ENCODE measurements at places on chromosomes 7 and 10.

DNA sequence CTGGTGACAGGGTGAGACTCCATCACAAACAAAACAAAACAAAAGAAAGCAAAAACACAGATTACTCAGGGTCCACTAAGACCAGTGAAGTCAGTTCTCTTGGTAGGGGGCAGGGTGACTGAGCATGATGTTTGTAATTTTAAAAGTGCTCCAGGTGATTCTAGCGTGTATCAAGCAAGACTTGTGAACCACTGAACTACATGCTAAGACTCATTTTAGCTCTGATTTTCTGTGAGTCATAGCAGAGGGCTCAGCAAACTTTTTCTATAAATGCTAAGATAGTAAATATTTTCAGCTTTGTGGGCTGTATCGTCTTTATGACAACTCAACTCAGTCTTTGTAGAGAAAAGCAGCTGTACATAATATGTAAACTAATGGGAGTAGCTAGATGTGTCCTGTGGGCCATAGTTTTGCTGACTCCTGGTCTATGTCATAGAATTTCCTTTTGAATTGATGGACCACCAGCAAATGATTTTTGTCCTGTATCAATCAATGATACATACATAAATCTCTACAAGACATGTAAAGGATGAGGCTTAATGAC lies 141.3 kb downstream of the CFTR start:
- no peak for DNase-seq

DNA sequence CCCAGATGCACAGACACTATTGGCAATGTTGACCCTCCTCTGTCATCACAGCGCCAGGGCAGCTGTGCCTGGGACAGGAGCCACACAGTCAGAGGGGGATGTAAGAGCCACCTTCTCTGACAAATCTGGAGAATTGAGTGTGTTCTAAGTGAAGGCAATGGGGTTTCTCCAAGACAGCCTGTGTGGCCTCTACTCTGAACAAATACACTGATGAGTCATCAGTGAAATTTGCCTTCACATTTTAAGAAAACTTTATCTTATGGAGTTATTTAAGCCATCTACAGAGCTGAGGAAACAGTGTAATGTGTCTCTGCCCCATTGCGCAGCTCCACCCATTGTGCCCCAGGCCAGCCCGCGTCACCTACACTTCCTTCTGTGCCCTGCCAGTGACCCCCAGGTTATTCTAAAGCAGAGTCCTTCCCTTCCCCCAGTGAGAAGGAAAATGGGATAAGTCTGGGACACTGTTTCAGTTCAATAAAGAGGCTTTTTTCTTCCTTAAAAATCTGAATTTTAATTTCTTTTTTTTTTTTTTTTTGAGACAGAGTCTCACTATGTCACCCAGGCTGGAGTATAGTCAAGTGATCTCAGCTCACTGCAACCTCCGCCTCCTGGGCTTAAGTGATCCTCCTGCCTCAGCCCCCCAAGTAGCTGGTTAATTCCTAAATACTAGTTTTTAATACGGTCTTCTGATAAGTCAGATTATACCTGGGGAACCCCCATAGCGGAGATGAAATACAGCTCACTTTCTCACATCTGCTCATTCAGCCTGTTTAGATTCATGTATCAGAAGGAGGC lies 21.8 kb downstream of the AKR1E2 start:
- no peak for DNase-seq

- DNase-seq: no peak
Observed at GRCh38 chr7:18965657-18966056, 151.8 kb downstream of the TWIST1 start.

GRCh38 chr7:154484406-154484805 lies 432.2 kb downstream of the DPP6 start:
- DNase-seq: no peak

DNA sequence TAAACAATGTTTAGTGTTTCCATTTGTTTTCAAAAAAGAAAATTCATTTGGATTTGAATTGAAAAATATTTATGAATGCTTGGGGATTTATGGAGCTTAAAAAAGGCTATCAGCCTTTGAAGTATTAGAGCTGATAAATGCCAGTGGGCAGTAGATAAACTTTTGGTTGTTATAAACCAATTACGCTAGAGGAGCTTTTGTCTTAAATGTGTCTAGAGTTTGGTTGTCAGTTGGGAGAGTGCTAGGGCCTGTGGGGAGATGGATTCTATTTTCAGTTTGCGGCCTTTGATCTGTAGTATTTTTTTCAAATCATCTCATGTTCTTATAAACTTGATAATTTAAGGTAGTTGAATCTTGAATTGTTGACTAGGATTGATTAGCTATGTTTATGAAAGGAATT lies 104.0 kb downstream of the SND1 start:
- no peak for DNase-seq

- DNase-seq: no peak
Observed at GRCh38 chr10:92778091-92778490, 70.2 kb upstream of the EXOC6 start.

- no peak for DNase-seq
Observed at GRCh38 chr7:79461660-79462059, 8.2 kb upstream of the MAGI2 start.

DNA sequence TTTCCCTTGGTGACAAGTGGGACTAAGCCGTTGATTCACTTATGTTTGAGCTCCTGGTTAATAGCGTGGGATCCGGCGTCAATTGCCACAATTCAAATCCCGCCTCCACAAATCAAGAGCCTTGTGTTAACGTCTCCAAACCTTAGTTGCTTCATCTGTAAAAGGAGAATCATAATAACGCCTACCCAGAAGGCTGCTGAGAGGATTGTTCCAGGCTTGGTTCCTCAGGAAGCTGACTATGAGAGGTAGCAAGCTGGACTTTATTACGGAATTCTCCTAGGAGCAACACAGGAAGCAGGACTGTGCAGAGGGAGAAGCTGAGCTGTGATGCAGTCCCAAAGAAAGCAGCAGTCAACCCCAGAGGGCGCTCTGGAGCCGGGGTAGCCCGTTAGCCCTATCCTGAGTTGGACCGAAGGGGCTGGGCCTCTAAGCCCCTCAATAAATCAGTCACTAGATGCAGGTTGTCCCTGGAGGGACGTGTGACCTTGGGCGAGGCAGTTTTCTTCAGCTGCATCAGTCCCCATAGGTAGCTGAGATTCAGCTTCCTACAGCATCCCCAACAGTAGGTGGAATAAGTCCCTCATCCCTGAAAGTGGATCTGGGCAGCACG lies 6.9 kb upstream of the BAG3 start:
- no peak for DNase-seq

GRCh38 chr7:41881331-41882130 lies 178.6 kb upstream of the INHBA start:
- peak; percentile 98 for DNase-seq

GRCh38 chr10:46308666-46309450 lies 22.1 kb downstream of the ANTXRL start:
- DNase-seq: no peak

DNA sequence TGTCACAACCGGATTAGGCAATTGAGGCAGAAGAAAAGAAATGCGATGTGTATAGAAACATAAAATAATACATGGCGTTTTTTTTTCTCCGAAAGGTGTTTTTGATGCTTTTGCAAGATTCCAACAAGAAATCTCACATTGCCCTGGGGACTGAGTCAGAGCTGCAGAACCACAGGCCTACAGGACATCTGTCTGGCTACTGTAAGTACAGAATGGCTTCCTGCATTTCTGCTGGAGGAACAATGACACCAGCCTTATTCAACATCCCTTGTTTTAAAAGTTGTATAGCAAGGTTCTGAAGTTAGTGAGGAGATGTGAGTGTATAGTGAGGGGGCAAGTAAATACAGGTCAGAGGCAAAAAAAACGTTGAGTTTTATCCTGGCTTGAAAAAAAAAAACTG lies 256.4 kb downstream of the ABCA13 start:
- DNase-seq: no peak

DNA sequence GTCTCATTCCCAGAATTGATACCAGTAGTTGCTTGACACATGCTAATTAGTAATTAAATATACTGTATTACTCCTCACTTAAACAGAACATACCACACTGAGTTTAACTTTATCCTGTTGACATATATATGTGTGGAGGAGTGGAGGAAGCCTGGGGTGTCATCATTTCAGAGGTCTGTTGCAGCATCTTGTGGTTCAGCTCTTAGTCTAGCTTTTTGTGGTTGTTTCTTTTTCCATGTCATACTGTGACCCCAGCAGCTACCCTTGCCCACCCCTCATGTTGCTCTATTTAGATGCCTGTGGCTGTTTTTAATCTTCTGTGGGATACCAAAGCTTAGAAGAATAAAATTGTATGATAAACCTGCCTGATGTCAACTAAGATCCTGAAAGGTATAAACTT lies 875.4 kb downstream of the LRMDA start:
- peak; percentile 60 for DNase-seq

- DNase-seq: peak; percentile 0
Observed at GRCh38 chr10:71372882-71373495, 23.7 kb upstream of the CDH23 start.

- no peak for DNase-seq
Observed at GRCh38 chr7:92609921-92610518, 19.8 kb upstream of the FAM133B start.

- peak; percentile 78 for DNase-seq
Observed at GRCh38 chr10:11178606-11179515, 161.2 kb downstream of the CELF2 start.

DNA sequence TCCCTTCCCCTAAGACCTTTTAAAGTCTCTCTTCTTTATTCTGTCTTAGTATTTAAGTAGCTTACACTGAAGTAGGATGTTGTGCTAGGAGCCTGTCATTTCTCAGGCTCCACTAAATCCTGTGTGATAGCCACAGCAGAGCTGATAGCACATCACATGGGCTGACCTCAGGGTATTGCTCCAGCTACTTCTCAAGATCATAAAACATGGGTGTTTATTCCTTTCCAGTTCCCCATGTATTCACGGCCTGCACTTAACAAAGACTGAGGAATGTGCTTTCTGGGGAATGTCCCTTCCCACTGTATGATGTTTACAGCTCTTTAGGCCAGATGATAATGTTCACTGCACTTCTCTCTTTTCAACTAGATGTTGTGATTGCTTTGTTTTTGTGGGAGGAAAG lies 1086.8 kb downstream of the KCNMA1 start:
- DNase-seq: no peak

DNA sequence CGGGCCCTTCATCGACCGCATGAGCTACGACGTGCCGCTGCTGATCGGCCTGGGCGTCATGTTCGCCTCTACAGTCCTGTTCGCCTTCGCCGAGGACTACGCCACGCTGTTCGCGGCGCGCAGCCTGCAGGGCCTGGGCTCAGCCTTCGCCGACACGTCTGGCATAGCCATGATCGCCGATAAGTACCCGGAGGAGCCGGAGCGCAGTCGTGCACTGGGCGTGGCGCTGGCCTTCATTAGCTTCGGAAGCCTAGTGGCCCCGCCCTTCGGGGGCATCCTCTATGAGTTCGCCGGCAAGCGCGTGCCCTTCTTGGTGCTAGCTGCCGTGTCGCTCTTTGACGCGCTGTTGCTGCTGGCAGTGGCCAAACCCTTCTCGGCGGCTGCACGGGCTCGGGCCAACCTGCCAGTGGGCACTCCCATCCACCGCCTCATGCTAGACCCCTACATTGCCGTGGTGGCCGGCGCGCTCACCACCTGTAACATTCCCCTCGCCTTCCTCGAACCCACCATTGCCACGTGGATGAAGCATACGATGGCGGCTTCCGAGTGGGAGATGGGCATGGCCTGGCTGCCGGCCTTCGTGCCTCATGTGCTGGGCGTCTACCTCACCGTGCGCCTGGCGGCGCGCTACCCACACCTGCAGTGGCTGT lies 1.2 kb downstream of the SLC18A3 start:
- DNase-seq: no peak

DNA sequence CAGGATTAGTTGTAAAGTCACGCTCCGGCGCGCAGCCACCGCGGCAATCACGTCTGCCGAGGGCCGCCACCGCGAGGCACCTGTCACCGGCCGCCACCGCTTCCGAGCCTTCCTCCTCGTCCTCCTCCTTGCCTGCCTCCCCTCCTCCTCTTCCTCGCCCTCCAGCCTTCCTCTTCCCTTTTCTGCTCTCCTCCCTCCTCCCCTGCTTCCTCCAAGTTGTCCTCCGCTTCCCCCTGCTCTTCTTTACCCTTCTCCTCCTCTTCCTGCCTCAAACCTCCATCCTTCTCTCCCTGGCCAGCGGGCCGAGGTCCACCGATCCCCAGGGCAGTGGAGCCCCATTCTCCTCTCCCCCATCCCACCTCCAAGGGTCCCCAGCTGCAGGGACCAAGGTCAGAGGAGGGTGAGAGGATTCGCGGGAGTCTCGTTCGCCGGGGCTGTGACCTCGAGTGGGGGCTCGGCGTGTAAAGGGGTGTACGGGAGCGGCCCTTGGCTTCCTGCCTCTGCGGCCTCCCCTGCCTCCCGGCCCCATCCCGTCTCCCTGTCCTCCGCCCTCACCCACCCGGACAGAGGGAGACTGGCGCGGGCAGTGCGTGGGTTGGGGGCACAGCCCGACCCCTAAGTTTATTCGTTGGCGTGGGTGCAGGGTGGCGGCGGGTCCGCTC lies 89.5 kb upstream of the PAX2 start:
- DNase-seq: no peak

DNA sequence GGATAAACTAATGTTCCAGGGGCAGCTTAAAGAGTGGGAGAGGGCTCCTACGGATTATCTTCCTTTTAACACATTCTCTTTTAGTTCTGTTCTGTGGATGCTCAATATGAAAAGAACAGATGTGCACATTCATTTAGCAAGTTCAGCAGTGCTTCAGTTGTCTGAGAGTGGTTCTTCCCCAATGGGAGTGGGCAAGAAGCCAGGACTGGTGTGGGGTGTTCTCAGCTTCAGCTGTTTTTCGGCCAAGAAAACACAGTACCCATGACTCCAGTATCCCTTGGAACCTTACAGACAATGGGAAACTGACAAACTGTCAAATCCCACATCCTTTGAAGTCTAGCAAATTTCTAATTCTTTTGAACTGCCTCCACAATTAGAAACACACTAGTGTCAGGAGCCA lies 71.5 kb upstream of the LRRC17 start:
- DNase-seq: no peak

- no peak for DNase-seq
Observed at GRCh38 chr7:51279391-51280023, 37.1 kb downstream of the COBL start.

DNA sequence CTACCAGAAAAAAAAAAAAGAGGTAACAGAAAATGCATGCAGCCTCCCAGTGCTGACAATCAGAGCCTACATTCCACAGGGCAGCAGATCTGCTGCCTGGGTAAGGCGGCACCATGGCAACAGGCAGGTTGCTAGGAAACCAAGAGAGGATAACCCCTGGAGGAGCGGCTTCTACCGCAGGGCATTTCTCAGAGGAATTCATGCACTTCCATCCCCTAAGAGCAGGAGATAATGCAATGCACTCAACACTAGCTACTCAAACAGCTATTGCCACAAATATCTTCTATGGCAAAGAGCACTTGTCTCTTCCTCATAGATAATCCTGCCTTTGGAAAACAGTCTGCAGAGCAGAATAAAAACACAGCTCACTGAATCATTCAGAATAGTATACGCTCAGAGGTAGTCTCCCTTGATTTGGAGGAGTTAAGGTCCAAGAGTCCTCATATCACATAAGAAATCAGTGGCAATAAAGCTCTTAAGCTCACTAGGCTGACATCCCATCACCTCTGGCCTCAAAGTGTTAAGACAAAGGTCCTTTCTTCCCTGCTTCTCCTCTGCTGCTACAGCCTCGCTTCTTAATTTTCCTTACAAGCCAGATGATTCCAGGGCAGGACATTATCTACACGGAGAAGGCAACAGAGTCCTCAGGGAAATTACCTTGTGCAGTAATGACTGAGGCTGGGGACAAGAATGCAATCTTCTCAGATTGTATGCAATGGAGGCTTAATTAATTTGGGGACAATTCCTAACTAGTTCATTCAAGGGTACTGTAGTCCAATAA lies 10.7 kb downstream of the PSAP start:
- no peak for DNase-seq

All from SIG-M5 (cell line).